ENCODE measurements at places on chromosomes 2 and 18.

DNA sequence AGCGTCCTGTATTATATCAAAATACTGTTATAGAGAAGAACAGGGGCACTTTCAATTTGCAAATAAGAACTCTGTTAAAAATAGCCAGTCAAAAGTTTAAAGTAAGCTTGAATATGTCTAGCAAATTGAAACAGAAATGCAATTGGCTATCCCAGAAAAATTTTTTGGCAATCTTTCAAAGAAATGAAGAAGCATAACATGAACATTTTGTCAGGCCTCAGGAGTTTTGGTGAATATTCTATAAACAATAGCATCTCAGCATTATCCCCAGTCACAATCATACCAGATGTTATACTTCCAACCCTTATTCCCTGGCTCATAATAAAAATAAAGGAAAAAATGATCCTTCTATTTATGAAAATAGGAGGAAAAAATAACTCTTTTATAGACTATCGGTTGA is 252.4 kb downstream of the GRB14 start:
- DNase-seq = no peak

- no peak for DNase-seq
These were observed 246.4 kb upstream of the PXDN start for GRCh38 chr2:1990724-1991123.

DNA sequence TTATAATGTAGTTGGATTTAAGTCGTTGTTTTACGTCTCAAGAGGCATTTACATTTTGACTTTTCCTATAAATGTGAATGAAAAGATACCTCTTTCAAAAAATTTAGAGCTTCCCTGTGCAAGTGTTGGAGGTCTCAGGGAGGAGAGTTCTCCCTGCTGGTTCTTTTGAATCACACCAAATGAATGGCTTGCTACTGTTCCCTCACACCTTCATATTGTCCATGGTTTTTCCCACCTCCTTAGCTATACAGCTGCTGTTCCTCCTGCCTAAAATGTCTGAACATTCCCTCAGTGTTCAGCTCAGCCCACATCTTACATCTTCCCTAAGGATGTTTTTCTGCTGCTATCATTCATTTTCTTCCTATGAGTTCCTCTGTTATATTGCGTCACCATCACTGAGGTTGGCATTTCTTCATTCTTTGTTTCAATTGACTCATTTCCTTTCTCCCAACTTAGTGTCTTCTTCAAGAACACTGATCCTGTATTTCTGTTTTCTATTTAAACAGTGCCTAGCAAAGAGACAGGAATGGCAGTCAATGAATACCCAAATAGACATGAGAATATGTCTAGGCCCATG is 46.0 kb downstream of the COX7A2L start:
- DNase-seq = no peak

DNA sequence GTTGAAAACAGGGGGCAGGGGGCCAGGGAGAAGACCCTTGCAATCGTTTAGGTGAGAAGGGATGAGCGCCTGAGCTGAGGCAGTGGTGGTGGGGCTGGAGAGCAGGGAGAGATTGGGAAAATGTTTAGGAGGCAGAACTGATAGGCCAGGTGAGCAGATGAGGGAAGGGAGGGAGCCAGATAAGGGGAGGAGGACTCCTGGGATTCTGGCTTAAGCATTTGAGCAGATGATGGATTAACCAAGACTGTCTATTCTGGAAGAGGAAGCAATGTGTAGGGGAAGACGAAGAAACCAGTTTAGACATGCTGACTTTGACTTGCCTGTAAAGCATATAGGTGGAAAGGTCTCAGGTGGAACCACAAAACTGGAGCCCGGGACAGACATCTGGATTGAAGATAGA is 49.9 kb upstream of the ASPRV1 start:
- DNase-seq = no peak

DNA sequence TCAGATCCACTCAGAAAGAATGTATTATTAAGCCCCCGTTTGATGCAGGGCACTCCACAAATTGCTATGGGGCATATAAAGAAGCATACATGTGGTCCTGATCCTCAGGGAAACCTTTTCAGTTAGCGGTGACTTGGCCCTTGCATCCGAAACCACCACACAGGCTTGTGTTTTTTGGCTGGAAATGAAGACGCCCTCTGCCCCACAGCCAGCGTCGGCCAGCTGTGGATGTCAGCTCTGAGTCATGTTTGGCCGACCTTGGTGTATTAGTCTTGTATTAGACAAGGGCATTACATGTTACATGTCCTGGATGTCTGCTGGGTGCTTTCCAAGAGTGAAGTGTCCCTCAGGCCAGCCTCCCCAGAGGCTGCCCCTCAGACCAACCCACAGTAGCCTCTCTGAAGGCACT is 107.6 kb upstream of the MAP3K20 start:
- DNase-seq = no peak

DNA sequence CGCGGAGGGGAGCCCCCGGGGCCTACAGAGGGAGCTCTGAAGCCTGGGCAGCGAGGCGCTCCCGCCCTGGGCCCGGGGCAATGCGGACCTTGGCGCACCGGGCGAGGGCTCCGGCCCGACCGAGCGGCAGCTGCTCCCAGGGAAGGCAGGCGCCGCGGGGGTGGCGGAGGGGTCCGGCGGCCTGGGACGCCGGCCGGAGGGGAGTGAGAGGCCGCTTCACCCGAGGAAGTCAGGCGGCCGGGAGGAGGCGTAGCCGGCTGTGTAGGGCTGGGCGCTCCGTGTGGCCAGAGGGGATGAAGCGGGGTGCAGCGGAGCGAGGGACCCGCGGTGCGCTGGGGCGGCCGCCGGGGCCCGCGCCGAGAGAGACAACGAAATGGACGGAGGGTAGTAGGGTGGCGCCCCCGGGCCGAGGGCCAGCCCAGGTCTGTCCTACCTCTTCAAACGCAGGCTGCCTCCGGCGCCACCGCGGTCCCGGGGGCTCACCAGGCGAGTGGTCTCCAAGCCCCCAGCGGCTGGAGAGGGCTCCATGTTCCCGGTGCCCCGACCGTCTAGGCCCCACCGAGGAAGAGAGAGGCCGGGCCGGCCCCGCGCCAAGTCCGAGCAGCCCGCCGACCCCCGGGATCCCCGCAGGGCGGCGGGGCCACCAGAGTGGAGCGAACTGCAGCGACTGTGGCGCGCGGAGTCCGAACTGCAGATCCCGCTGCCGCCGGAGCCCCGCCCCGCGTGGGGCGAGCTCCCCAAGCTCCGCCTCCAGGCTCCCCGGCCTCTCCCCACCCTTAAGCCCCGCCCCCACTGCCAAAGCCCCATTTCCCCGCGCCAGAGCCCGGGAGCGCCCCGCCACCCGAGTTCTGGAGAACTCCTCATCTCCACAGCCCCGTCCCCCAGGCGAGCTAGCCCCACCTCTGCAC is at the start of gene SLC30A3:
TSS of gene SLC30A3 (minus strand) at position 669 of the 908 bp plus-strand sequence. CDS start at position 528, 141 bp downstream.
- peak; percentile 74 for DNase-seq

- DNase-seq = no peak
These were observed 257.4 kb downstream of the ASXL3 start for GRCh38 chr18:33835419-33835818.

DNA sequence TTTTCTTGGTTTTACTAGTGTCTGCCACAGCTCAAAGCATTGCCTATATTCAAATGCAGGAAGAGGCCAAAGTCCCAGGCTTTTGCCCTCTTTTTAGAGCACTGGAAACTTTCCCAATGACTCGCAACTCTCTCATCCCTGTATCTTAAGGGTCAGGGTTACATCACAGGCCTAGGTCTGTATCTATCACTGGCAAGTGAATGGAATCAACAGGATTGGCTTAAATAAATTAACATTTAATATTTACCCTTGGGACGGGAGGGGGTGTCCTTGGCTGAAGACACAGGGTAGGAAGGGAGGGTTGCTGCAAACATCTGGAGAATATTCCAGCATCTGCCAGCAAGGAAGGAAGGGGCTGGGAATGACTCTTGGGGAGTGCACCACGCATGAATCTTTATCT is 242.6 kb downstream of the SLC4A3 start:
- DNase-seq = no peak

DNA sequence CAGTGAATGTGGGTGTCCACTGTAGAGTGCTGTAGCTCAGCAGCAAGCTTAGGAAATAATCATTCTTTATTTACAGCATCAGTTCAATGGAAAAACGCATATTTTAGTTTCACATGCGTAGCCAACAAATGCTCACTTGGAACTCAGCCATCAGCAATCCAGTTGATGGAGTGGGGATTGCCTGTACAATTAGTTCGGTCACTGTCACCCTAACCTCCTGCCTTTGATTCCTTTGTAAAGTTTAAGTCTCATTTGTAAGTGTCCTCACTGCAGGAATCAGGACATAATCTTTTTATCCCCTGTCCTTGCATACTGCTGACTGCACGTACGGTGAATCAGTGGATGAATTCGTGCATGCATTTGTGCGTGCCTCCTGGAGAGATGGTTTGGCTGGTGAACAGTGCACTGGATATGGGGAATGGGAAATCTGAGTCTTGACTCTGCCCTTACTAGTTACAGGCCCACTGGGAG is 55.9 kb downstream of the RAB31 start:
- no peak for DNase-seq

- DNase-seq = no peak
These were observed 1315.9 kb downstream of the DSC3 start for GRCh38 chr18:29726646-29727045.

DNA sequence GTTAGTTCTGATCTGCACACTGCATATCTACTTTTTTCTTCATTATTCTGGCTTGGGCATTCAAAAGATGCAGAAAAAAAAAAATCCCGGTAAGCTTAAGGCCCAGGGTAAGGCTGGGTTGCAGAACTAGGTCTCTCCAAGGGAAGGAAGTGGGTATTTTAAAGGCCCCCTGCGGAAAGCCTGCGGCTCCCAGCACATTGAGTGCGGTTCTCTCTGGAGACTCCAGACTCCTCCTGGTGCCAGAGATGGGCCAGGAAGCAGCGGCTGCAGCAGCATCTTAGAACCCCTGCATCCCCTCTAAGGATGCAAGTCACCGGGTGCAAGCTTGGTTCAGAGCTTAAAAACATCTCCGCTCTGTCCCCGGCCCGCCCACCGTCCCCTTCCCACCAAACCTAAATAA is 49.5 kb downstream of the TGIF1 start:
- peak; percentile 58 for DNase-seq

DNA sequence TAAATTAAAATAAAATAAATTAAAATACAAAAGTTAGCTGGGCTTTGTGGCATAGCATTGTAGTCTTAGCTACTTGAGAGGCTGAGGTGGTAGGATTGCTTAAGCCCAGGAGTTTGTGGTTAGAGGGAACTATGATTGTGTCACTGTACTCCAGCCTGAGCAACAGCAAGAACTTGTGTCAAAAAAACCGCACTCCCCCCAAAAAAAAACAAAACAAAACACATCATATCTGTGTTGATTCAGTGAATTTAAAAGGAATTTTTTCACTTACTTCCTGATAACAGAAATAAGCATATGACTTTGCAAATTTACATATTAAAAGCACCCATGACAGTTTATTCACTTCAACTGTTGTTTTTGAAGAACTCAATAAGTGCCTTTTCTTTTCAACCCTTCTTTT is 68.1 kb upstream of the PELI1 start:
- DNase-seq = no peak

DNA sequence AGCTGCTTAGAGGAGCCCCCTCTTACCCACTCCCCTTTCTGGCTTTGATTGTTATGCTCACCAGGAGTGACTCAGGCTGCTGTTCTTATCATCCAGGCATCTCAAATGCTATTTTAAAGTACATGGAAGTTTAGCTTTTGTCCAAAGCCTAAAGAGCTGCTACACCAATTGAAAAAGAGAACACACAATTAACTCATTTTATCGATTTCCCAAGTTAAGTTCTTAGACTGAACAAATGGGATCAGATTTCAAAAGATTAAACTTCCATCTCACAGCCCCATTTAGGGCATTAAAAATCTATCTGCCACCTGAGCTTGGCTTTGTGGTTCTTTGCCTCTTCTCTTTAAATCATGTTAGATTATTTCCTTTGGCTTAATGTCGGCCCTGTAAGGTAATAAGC is 81.2 kb downstream of the MYO5B start:
- DNase-seq = no peak

DNA sequence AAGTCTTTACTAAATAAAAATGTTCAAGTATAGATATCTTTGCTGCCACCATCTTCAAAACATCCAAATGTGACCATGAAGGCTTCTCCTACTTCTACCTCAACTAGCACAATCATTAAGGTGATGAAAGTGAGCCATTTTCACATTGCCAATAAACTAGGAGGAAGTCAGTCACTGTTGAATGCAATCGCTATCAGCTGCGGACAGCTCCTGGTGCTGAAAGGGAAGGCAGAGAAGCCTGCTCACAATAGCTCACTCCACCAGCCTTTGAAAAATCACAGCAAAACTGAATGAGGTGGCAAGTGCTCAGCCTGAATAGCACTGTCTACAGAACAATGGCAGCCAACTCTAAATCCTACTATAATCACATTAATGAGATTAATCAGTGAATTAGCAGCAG is 2.2 kb downstream of the MYT1L start:
- peak; percentile 91 for DNase-seq

DNA sequence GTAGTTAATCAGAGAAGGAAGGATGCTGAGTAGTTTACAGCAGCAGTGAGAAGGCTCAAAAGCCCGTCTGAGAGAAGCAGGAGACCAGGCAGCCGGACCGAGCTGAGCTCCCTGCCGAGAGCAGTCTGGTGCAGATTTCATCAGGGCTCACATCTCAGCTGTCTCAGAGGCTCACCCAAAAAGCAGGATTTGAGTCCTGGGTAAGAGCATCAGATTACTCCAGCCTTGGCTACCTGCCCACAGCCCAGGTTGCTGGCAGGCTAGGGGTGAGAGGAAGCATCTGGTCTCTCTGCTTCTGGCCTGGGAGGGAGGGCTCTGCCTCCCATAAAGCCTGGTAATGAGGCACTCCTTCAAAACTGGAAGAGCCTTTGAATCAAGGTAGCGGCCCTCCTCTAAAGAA is 140.5 kb downstream of the ST6GAL2 start:
- DNase-seq = peak; percentile 2

DNA sequence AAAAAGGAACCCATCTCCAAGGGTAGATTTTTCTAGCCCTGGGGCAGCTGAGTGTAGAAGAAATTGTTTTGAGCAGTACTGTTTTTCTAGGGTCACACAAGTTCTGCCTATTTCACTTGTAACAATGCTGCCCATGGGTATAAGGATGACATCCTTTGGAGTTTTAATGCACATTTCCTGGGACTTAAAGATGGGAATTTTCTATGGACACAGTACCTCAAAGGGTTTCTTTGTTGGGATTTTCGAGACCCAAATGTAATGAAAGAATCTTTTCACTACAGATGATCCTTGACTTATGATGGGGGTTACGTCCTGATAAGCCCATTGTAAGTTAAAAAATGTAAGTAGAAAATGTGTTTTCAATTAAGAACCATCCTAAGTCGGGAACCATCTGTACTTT is 31.8 kb downstream of the CDC42EP3 start:
- DNase-seq = no peak

- no peak for DNase-seq
These were observed 144.9 kb downstream of the DDX1 start for GRCh38 chr2:15736396-15737180.

Measured in neural progenitor cell (in vitro differentiated cells).